Left kidney (tissue), 8 donors: ENCODE measurements at places on chromosomes 3 and 15. TPM values are rescaled to one million over a fixed set of nuclear protein-coding genes. Genes with fewer than 3 reads are reported as not detected.

The KCNMB3 gene
- 8.1 TPM for polyA plus RNA-seq

The ECE2 gene
- not detected for polyA plus RNA-seq

The ACY1 gene
- 109 TPM for polyA plus RNA-seq

The ADCY5 gene
- 10.6 TPM for polyA plus RNA-seq

The FEZF2 gene
- polyA plus RNA-seq = not detected

The COL7A1 gene
- 21.6 TPM for polyA plus RNA-seq

The MAP2K5 gene
- polyA plus RNA-seq = 23.6 TPM

The CASR gene
- polyA plus RNA-seq = 24.9 TPM

The DYNC1LI1 gene
- 38.2 TPM for polyA plus RNA-seq

The PLCL2 gene
- 16.4 TPM for polyA plus RNA-seq

The ABI3BP gene
- 26.8 TPM for polyA plus RNA-seq

The P2RY12 gene
- polyA plus RNA-seq = 1.1 TPM

The PPP1R14D gene
- polyA plus RNA-seq = 0.62 TPM

The SLC51B gene
- 8.3 TPM for polyA plus RNA-seq

The GRK7 gene
- polyA plus RNA-seq = 0.18 TPM

The SLC9C1 gene
- polyA plus RNA-seq = 1.2 TPM

The SEMA6D gene
- 41.4 TPM for polyA plus RNA-seq

The LIPH gene
- 0.93 TPM for polyA plus RNA-seq

The BNC1 gene
- 0.17 TPM for polyA plus RNA-seq

The NR2E3 gene
- polyA plus RNA-seq = 1.0 TPM

The COPS2 gene
- polyA plus RNA-seq = 116 TPM

The RFT1 gene
- polyA plus RNA-seq = 25.1 TPM

The LRRC31 gene
- 0.38 TPM for polyA plus RNA-seq

The RTF1 gene
- polyA plus RNA-seq = 75.6 TPM

The TRAT1 gene
- not detected for polyA plus RNA-seq

The TGM4 gene
- polyA plus RNA-seq = 0.18 TPM

The ADAMTS9 gene
- polyA plus RNA-seq = 174 TPM

The SCG5 gene
- 18.2 TPM for polyA plus RNA-seq

The MASP1 gene
- 8.7 TPM for polyA plus RNA-seq

The ITPKA gene
- polyA plus RNA-seq = 0.52 TPM

The CRYGS gene
- polyA plus RNA-seq = 11.6 TPM

The C3orf80 gene
- 0.45 TPM for polyA plus RNA-seq

The NAALADL2 gene
- 19.9 TPM for polyA plus RNA-seq

The CHAC1 gene
- polyA plus RNA-seq = 2.4 TPM

The POLQ gene
- polyA plus RNA-seq = 9.7 TPM

The FANCD2OS gene
- polyA plus RNA-seq = 0.81 TPM

The ISLR gene
- 43.2 TPM for polyA plus RNA-seq

The CFAP161 gene
- polyA plus RNA-seq = 0.43 TPM

The RBM5 gene
- 401 TPM for polyA plus RNA-seq

The EPHB1 gene
- polyA plus RNA-seq = 5.9 TPM

The MYL3 gene
- 20.1 TPM for polyA plus RNA-seq

The FYCO1 gene
- polyA plus RNA-seq = 17.5 TPM

The COPG1 gene
- polyA plus RNA-seq = 176 TPM

The TEX55 gene
- not detected for polyA plus RNA-seq

The GOLGA8N gene
- polyA plus RNA-seq = 35.4 TPM

The LNP1 gene
- 6.8 TPM for polyA plus RNA-seq

The NRROS gene
- polyA plus RNA-seq = 2.6 TPM

The LRTM1 gene
- polyA plus RNA-seq = not detected

The CGNL1 gene
- 63.7 TPM for polyA plus RNA-seq

The CCDC39 gene
- polyA plus RNA-seq = 9.8 TPM

The GPR62 gene
- 0.48 TPM for polyA plus RNA-seq
